ENCODE measurements at places on chromosomes 11 and 22. TPM values are rescaled to one million over a fixed set of nuclear protein-coding genes. Genes with fewer than 3 reads are reported as not detected.

The NXPE4 gene
- not detected for total RNA-seq

The KCNC1 gene
- not detected for total RNA-seq

The APOL5 gene
- not detected for total RNA-seq

The GAS2 gene
- total RNA-seq, result 0.65 TPM

The GALNT18 gene
- 3.7 TPM for total RNA-seq

The SEC14L3 gene
- under 0.01 TPM for total RNA-seq

The TMEM184B gene
- total RNA-seq, result 12.9 TPM

The OR8A1 gene
- total RNA-seq, result not detected

The C11orf16 gene
- total RNA-seq, result not detected

The FREY1 gene
- 1.00 TPM for total RNA-seq
